ENCODE measurements at places on chromosomes 7 and 10. TPM values are rescaled to one million over a fixed set of nuclear protein-coding genes. Genes with fewer than 3 reads are reported as not detected.

Gene FAM25G
- not detected for total RNA-seq

Gene GRID2IP
- total RNA-seq, result 1.0 TPM

Gene CFAP69
- total RNA-seq, result 16.6 TPM

Gene SPDYE11
- total RNA-seq, result not detected

Gene MUC3A
- total RNA-seq, result 3.0 TPM

Gene FOXP2
- total RNA-seq, result 16.6 TPM

Gene PTF1A
- 48.3 TPM for total RNA-seq

Gene RBP3
- not detected for total RNA-seq

Gene JAZF1
- 4.0 TPM for total RNA-seq

Gene FXYD4
- total RNA-seq, result not detected

Gene MBL2
- not detected for total RNA-seq

Gene MRPL43
- total RNA-seq, result 53.7 TPM

Gene EPHA1
- 9.9 TPM for total RNA-seq

Gene PRKG1
- 14.2 TPM for total RNA-seq

Gene TLX1
- 0.52 TPM for total RNA-seq

Gene GAD2
- 4.3 TPM for total RNA-seq

Gene ABCB8
- 39.6 TPM for total RNA-seq

Gene VSTM2A
- total RNA-seq, result not detected

Gene SPAM1
- total RNA-seq, result not detected

Gene OR2A1
- total RNA-seq, result not detected

Gene TAS2R4
- total RNA-seq, result 3.4 TPM

Gene EGR2
- total RNA-seq, result 5.9 TPM

Gene GLI3
- 2.0 TPM for total RNA-seq

Gene DEPP1
- 230 TPM for total RNA-seq

Gene NKX1-2
- total RNA-seq, result not detected

Gene WDR86
- total RNA-seq, result 3.9 TPM

Gene PON3
- total RNA-seq, result 3.0 TPM
